ENCODE measurements at places on chromosomes 13 and 19. TPM values are rescaled to one million over a fixed set of nuclear protein-coding genes. Genes with fewer than 3 reads are reported as not detected.

DNA sequence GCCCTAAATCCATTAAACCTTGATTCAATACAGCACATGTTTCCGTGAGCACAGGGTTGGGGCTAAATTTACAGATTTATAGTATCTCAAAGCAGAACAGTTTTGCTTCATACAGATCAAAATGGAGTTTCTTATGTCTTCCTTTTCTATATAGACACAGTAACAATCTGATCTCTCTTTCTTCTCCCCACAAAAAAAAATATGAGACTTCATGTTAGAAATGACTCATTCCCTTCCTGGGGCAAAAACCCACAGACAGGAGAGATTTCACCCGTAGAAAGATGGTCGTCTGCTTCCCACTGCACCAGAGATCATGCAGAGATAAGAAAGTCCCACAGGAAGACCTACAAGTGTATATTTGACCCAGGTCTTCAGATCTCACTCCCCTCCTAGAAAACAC lies 7.7 kb upstream of the ZNF611 start:
- DNase-seq, result no peak

DNA sequence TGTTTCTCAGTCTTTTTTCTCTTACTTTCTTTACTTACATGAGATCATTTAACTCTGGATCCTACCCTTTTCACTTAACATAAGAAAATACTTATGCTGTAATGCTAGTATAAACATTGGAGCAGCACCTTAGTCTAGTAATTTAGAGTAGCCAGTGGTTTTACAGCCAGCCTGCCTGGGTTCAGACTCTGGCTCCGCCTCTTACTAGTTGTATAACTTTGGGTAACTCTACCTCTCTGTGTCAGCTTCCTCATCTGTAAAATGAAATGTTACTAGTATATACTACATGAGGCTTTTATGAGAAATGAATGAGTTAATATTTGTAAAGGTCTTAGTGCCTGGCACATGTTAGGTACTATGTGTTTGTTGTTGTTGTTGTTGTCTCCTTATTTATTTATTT lies 5.6 kb downstream of the CDADC1 start:
- DNase-seq, result no peak

DNA sequence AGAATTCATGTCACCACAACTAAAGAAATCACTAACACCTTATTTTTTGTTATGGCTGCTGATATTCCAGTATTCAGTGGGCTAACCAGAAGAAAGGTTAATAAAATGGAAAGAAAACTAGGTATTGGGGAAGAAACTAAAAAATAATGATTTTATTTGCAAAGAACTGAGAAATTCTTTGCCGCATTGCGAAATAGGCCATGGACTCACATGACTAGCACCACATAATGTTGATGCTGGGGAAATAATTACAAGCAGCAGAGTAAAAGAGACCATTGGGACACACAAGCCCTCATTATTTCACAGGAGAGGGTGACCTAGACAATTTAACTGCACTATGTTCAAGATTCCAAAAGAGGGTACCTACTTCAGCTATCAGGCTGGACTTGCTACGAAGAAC lies 1411.5 kb downstream of the SLITRK5 start:
- no peak for DNase-seq

DNA sequence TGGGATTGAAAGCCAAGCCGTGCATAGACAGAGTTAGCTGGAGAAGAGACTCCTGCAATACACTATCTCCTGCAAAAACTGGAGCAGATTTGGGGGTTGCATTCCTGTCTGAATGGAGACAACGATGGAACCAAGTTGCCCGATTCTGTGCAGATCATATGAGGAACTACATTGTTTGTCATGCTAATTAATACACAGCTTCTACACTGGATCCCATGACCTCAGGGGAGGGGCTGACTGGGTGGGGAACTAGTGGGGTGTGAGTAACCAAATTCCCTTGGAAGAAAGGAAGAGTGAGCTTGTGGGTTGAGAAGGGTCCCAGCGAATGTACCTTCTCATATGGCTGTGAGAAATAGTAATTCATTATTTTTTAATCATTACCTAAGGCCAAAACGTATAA lies 214.0 kb downstream of the LHFPL6 start:
- no peak for DNase-seq

GRCh38 chr13:75326173-75327134 lies 155.5 kb downstream of the TBC1D4 start:
- DNase-seq, result no peak

DNA sequence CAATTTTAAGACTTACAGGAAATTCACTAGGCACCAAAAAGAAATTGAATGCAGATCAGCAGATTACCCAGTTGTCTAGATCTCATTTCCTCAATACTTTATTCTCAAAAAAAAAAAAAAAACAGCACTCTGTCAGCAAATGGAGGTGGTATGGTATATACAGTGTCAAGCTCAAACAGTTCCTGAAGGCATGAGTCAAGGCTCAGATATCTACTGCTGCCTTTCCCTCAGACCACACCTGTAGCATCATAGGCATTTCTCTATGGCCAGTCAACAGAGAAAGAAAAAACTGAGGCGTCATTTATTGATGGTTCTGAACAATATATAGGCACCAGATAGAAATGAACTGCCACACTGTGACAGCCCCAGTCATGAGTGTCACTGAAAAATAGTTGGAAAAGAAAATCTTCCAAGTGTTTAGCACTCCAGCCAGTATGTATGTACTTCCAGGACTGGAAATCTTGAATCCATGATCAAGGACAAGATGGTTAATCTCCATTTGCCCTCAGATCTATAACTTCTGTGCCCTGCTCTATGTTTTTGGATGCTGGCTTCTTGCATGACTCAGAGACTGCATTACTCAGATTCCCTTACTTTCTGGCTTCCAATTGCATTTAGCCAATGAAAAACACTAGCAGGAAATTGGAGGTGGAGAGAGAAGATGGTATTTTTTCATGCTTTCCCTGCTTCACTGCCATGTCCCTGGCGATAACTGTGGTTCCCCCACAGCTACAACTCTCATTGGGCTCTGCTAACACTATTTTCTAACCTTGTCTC lies 8.4 kb upstream of the COG3 start:
- DNase-seq, result peak; percentile 72

- no peak for DNase-seq
Observed at GRCh38 chr19:12675940-12676339, 5.7 kb downstream of the DHPS start.

- DNase-seq, result no peak
Observed at GRCh38 chr19:41431426-41432386, 4.5 kb upstream of the B3GNT8 start.

- DNase-seq, result peak; percentile 74
Observed at GRCh38 chr19:48844472-48844871, 8.2 kb upstream of the HSD17B14 start.

DNA sequence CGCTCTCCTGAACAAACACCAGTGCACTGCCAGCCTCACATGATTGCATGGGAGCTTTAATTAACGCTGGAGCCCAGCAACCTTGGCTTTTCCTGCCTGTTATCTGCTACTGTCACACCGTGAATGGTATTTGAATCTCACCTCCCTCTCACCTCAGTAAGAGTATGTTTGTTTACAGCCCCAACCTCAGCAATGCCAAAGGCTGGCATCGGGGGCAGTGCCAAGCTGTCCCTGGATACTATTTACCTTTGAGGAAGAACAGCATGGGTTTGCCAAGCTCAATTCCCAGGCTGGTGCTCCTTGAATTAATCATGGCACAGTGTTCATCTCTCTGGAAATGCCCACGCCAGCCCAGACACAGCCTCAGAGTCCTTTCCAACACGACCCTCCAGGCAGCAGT lies 57.2 kb upstream of the SERPINE3 start:
- no peak for DNase-seq

DNA sequence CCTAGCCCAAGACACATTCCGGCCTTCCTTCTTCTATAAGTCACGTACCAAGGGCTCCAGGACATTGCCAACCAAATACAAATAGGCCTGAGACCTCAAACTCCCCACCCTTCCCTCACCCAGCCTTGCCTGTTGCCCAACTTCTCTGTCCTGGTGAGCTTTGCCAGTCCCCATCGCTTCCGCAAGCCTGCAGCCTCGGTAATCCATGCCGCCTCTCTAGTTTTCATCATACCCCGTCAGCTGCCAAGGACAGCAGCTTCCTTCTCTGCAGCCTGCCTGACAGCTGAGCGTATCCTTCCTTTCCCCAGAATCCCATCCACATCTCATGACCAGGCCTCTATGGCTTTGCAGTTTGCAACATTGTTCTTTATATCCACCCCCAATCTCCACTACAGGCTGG lies 36.6 kb upstream of the POMP start:
- no peak for DNase-seq

DNA sequence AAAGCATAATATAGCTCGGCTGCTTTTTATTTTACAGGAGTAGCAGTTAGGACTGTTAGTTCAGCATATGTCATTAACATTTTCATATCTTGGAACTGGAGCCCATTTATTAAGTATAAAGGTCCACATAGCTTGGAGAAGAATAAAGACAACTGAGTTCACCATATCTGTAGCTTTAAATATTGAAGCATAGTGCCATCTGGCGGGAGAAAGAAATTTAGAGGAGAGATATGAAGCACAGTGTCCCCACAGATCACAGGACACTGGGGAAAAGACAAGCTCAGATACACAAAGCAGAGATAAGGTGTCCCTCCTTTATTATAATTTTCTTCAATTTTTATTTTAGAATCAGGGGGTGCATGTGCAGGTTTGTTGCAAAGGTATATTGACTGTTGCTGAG lies 104.7 kb upstream of the FREM2 start:
- peak; percentile 38 for DNase-seq

DNA sequence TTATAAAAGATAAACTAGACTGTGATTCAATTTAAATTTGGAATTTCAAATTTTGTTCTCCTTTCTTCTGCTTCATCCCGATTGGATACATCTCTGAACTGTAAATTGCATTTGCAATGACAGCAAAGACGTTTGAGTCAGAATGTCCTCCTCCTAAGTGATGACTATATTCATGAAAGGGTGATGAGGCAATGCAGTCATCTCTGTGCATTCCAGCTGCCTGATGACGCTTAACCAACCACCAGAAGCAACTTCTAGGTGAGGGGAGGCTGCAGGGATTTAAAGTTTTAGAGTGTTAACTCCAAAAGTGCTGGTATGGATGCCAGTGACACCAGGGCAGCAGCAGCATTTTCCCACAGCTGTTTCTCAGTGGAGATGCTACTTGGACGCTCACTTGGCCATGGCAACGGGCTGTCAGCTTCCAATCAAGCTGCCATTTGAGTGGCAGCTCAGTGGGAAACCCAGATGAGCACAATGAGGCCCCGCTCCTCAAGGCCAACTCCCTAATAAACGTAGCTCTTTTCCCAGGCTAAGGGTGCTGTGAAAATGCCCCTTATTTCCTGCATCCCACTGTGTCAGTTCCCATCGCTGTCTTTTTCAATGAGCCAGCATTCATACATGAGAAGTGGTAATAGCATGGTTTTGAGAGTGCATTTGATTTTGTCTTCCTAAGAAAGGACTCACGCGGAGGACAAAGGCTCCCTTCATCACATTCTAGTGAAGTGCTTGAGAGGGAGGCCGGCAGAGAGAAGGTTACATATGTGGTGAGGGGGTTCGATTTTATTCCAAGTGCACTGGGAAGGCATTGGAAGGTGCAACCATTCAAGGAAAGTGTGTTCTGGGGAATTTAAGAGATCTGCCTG lies 45.2 kb upstream of the AMER2 start:
- DNase-seq, result peak; percentile 44

DNA sequence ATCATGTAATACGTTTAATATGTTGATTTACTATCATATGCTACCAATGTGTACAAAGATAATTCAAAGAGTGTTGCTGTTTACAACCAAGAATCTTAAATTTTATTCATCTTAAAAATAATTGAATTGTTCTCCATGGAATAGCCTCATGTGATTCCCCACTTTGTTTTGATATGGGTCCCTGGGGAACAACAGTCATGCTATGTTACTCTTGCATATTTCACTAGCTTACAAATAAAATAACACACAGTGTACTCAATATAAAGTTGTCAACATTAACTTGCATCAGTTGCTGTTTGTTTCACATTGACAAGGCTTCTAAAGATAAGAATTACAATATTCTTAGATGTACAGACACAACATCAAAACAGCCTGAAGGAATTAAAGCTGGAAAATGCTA lies 2.3 kb downstream of the ENOX1 start:
- DNase-seq, result no peak

- DNase-seq, result no peak
Observed at GRCh38 chr13:27497563-27498230, 47.3 kb upstream of the MTIF3 start.

DNA sequence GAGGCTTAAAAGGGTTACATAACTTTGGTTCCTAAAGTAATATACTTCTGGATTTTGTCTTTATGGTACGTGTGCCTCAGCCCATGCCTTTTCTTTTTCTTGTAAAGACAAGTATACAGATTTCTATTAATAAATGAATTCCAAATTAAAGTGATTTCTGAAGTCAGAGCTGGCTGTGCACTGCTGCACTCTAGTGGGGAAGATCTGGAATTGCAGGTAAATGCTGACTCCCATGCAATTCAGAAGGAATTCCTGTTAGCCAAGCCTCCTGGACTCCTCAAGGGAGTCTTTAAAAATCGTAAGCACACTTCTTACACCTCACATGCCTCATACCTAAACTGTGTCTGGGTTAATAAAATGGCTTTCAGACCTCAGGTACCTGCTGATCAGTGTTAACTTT lies 118.4 kb upstream of the SLC7A1 start:
- peak; percentile 26 for DNase-seq

DNA sequence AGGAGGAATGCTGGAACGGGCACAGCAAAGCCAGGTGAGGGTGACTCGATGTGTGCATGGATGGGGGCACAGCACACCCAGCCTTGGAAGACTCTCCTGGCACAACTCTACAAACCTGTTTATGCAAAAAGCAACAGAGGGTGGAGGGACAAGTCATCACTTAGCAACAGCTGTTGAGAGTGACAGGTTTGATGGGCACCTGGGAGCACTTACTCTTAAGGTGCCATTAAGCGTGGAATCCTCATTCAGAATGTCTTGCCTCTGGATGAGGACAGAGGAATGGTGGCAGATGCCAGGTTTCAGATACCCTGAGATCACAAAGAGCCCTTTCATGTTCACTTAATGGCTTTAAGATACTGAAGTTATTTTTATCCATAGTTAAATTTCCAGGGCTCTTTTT lies 97.0 kb downstream of the DCT start:
- DNase-seq, result no peak

DNA sequence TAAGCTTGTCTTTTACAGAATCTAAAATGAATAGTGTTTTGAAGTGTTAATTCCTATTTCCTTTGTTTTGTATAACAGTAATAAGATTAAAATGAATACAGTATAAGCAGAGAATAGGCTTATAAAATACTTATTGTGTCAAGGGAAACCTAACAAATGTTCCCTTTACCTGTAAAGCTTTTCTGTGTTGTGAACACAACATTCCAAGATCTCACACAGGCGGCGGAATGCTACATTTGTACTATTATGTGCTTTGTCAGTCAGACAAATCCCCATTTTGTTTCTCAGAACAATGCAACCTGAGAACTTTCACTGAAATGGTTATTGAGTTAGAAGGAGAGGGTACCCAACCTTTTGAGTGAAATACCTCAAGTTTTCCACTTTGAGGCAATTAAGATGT lies 1170.3 kb downstream of the OLFM4 start:
- DNase-seq, result no peak

RAVER1 gene
- total RNA-seq, result 28.3 TPM

LILRB4 gene
- total RNA-seq, result not detected

ZNF154 gene
- not detected for total RNA-seq

FARSA gene
- 239 TPM for total RNA-seq

SPPL2B gene
- 16.2 TPM for total RNA-seq

SOX1 gene
- not detected for total RNA-seq

SLC1A6 gene
- total RNA-seq, result not detected

WDR88 gene
- total RNA-seq, result not detected

SIX5 gene
- total RNA-seq, result 10.2 TPM

CRB3 gene
- not detected for total RNA-seq

ZNF525 gene
- 0.85 TPM for total RNA-seq

ELAVL3 gene
- total RNA-seq, result not detected

TRPC4 gene
- total RNA-seq, result 0.10 TPM

IGFLR1 gene
- 2.9 TPM for total RNA-seq

Data from HT1080 (cell line).